ENCODE measurements at places on chromosomes 16 and 17. TPM values are rescaled to one million over a fixed set of nuclear protein-coding genes. Genes with fewer than 3 reads are reported as not detected.

Gene CFAP52
- total RNA-seq: not detected

Gene ZNF469
- 7.7 TPM for total RNA-seq

Gene C17orf100
- 2.8 TPM for total RNA-seq

Gene SULT1A1
- total RNA-seq: 5.2 TPM

Gene ANKRD40CL
- total RNA-seq: not detected

Gene CCL13
- not detected for total RNA-seq

Gene G6PC1
- not detected for total RNA-seq

Gene SLC47A2
- 0.12 TPM for total RNA-seq

Gene TTC19
- 46.4 TPM for total RNA-seq

Gene KRT20
- 0.41 TPM for total RNA-seq

Gene KRT32
- total RNA-seq: not detected

Gene CMTM1
- 1.5 TPM for total RNA-seq

Gene JPT2
- 170 TPM for total RNA-seq

Gene CES1
- total RNA-seq: 41.7 TPM

Gene ZNF423
- 0.08 TPM for total RNA-seq

Gene ATP2C2
- total RNA-seq: 0.31 TPM

Gene KRT40
- total RNA-seq: not detected

Gene LHX1
- 0.96 TPM for total RNA-seq

Gene CA5A
- total RNA-seq: not detected

Gene GNAO1
- 1.2 TPM for total RNA-seq

Gene CLCN7
- total RNA-seq: 70.2 TPM

Gene MPDU1
- 113 TPM for total RNA-seq

Gene GP1BA
- total RNA-seq: not detected

Gene PPM1E
- 0.07 TPM for total RNA-seq

Gene ZNF500
- 9.2 TPM for total RNA-seq

Gene YWHAE
- total RNA-seq: 1,166 TPM

Gene NPIPA5
- 0.90 TPM for total RNA-seq

Gene SMTNL2
- 0.77 TPM for total RNA-seq

Gene CDRT15L2
- not detected for total RNA-seq

Gene ZNF624
- total RNA-seq: 1.4 TPM

Gene TNFSF13
- total RNA-seq: 0.83 TPM

Gene NHLRC4
- total RNA-seq: 0.20 TPM

Gene USP32
- 30.0 TPM for total RNA-seq

Gene C17orf78
- total RNA-seq: not detected

Gene TBC1D26
- 0.07 TPM for total RNA-seq

Gene KRTAP4-4
- not detected for total RNA-seq

Gene KCTD5
- 43.5 TPM for total RNA-seq

Gene NETO2
- 76.3 TPM for total RNA-seq

Gene CEP295NL
- total RNA-seq: 0.43 TPM

Gene SCRN2
- total RNA-seq: 38.0 TPM

Gene SLC38A8
- not detected for total RNA-seq

Gene RSPRY1
- 39.1 TPM for total RNA-seq

Gene ZPBP2
- not detected for total RNA-seq

Gene C17orf50
- total RNA-seq: 0.44 TPM

Gene PDIA2
- total RNA-seq: 0.77 TPM

Gene CDH1
- 4.3 TPM for total RNA-seq

Gene FOXN1
- total RNA-seq: 0.05 TPM

Gene COPRS
- 175 TPM for total RNA-seq
